Esophagus squamous epithelium (tissue), 5 donors: ENCODE measurements at places on chromosomes 4 and X. TPM values are rescaled to one million over a fixed set of nuclear protein-coding genes. Genes with fewer than 3 reads are reported as not detected.

GRCh38 chr4:94909645-94910044 is 151.9 kb downstream of the BMPR1B start:
- no peaks in the 10 kb centered on the region for H3K27me3 ChIP-seq
- no peak for DNase-seq
- no peak overlapping the region for H3K4me3 ChIP-seq
- H3K4me1 ChIP-seq: no peaks in the 10 kb centered on the region
- H3K36me3 ChIP-seq: no peaks in the 10 kb centered on the region

The MMRN1 gene
- total RNA-seq: 4.4 TPM

- H3K4me1 ChIP-seq: no peaks in the 10 kb centered on the region
- no peak overlapping the region for H3K4me3 ChIP-seq
- no peak overlapping the region for H3K27ac ChIP-seq
- no peaks in the 10 kb centered on the region for H3K27me3 ChIP-seq
- DNase-seq: no peak
Measured at GRCh38 chr4:78568640-78569305, 17.2 kb downstream of the ANXA3 start.

- no peak overlapping the region for H3K27ac ChIP-seq
- no peaks in the 10 kb centered on the region for H3K27me3 ChIP-seq
- no peak for DNase-seq
- H3K4me1 ChIP-seq: peaks cover 21% of the 10 kb centered on the region
- no peak overlapping the region for H3K4me3 ChIP-seq
- no peaks in the 10 kb centered on the region for H3K36me3 ChIP-seq
Measured at GRCh38 chr4:123159479-123159878, 237.1 kb upstream of the NUDT6 start.

GRCh38 chr4:24753519-24753918 is 41.9 kb upstream of the SOD3 start:
- H3K36me3 ChIP-seq: no peaks in the 10 kb centered on the region
- H3K4me3 ChIP-seq: no peak overlapping the region
- H3K27me3 ChIP-seq: no peaks in the 10 kb centered on the region
- DNase-seq: no peak
- no peak overlapping the region for H3K27ac ChIP-seq

DNA sequence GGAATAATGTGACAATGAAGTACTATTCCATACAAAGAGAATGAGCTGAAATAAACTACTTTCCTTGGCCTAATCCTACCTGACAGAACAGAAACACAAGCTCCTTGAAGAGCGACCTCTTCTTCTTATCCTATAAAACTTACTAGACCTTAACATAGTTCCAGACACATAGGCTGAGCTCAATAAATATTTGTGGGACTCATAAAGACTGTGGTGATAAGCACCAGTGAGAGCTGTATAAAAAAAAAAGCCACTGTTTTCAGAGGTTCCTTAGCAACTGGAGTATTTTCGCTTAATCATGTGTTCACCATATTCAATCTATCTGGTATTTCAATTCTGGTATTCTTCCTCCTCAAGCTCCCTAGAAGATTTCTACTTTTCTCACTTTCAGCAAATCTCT is 1129.6 kb downstream of the STPG2 start:
- no peak for DNase-seq
- H3K27me3 ChIP-seq: no peaks in the 10 kb centered on the region
- H3K4me1 ChIP-seq: no peaks in the 10 kb centered on the region
- no peak overlapping the region for H3K4me3 ChIP-seq
- H3K36me3 ChIP-seq: no peaks in the 10 kb centered on the region
- H3K27ac ChIP-seq: no peak overlapping the region

The DAPP1 gene
- total RNA-seq: 73.2 TPM

GRCh38 chr4:11768251-11768972 is 339.7 kb upstream of the HS3ST1 start:
- no peak overlapping the region for H3K4me3 ChIP-seq
- no peaks in the 10 kb centered on the region for H3K27me3 ChIP-seq
- H3K4me1 ChIP-seq: no peaks in the 10 kb centered on the region
- no peak for DNase-seq
- no peak overlapping the region for H3K27ac ChIP-seq

The TACR3 gene
- not detected for total RNA-seq

- no peaks in the 10 kb centered on the region for H3K27me3 ChIP-seq
- DNase-seq: no peak
- no peaks in the 10 kb centered on the region for H3K4me1 ChIP-seq
- no peaks in the 10 kb centered on the region for H3K36me3 ChIP-seq
- H3K27ac ChIP-seq: no peak overlapping the region
Measured at GRCh38 chr4:77617203-77617602, 11.6 kb downstream of the CXCL13 start.

DNA sequence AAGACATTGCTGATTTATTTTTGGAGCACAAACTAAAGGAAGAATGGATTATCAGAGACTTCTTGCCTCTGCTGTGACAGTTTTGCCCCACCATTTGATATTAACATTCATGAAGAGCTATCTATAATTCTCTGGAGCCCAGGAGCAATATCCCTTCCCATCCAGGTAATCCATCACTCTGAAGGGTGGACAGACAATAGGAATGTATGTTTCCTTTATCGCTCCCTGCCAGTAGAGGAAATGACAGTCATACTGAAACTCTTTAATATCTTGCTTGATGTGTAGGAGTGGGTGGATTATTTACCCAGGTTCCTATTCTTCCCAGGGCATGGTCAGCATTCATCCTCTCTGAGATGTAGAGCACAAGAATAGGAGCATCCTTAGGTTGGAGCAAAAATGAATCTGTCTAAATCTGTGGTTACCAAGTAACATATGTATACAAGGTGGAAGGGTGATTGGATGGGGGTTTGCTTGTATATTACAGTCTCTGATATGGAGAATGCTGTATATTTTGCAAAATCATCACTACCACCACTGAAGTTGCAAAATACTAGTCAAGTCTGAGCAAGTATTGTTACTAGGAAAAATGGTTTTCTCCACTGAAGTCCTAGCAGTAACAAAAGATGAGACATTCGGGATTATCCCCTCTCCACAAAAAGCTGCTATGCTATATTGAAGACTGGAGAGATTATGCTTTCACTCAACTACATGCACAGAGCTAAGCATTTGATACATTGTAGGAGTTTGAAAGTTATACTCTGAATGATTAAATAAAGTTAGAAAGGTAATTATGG is 151.6 kb downstream of the CBLL2 start:
- no peak overlapping the region for H3K4me3 ChIP-seq
- H3K27ac ChIP-seq: no peak overlapping the region
- H3K4me1 ChIP-seq: no peaks in the 10 kb centered on the region

DNA sequence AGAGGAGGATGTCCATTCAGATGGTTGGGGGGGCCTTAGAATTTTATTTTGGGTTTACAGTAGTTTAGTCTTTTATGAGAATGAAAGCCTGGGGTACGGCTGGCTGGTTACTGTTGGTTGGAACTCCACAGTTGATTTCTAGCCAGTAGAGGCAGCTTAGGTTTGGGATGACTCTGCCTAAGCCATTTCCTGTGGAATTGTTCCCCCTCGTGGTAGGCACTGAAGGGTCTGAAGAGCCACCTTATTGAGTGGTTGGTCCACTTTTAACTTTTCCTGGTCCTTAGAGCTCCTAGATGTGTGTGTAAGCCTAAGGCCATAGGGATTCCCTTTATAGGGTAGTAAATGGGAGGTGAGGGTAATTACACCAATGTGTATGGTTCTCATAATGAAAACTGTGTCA is 19.7 kb downstream of the SPIN3 start:
- no peak overlapping the region for H3K27ac ChIP-seq
- H3K27me3 ChIP-seq: no peaks in the 10 kb centered on the region
- DNase-seq: no peak

DNA sequence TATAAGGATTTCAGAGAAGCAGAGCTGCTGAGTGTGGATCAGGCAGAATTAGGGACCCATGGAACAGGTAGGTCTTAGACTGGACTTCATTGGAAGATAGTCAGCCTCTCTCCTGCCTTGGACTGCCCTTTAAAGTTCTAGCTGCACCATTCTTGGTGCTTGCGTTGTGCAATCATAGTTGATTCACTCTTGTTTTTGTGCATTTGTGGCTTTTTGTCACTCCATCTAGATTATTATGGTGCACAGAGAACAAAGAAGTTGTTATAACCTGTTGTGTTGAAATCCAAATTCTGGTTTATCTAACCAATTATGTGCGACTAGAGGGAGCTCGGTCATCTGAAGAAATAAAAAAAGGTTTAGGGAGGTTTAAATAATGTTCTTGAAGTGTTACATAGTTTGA is 59.3 kb downstream of the JADE1 start:
- H3K27me3 ChIP-seq: no peaks in the 10 kb centered on the region
- H3K27ac ChIP-seq: no peak overlapping the region
- H3K36me3 ChIP-seq: peaks cover 10% of the 10 kb centered on the region
- DNase-seq: no peak
- no peak overlapping the region for H3K4me3 ChIP-seq
- H3K4me1 ChIP-seq: no peaks in the 10 kb centered on the region

DNA sequence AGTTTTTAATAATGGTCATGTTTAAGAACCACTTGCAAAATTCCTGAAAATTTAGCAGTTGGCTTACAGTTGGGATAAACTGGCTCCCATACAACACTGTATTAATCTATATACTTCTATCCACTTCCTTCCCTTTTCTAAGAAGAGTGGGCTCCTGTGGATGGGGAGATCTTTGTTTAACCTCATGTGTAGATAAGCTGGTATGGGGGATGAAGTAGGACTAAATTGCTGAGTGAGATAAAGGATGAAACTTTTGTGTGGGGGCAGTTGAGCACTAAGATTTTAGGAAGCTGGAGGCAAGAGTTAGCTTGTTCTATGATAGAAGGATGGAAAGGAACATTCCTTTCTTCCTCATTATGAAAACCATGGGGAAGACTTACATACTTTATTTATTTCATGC is 54.6 kb upstream of the ATP8A1 start:
- no peaks in the 10 kb centered on the region for H3K4me1 ChIP-seq
- H3K36me3 ChIP-seq: no peaks in the 10 kb centered on the region
- peaks cover 19% of the 10 kb centered on the region for H3K27me3 ChIP-seq
- H3K4me3 ChIP-seq: no peak overlapping the region

GRCh38 chrX:101550751-101551379 is 518 bp downstream of the ARMCX1 start:
- no peaks in the 10 kb centered on the region for H3K4me1 ChIP-seq
- no peaks in the 10 kb centered on the region for H3K36me3 ChIP-seq
- DNase-seq: no peak
- no peaks in the 10 kb centered on the region for H3K27me3 ChIP-seq
- H3K4me3 ChIP-seq: peak overlapping the region; percentile 27

The TMEM271 gene
- total RNA-seq: not detected

DNA sequence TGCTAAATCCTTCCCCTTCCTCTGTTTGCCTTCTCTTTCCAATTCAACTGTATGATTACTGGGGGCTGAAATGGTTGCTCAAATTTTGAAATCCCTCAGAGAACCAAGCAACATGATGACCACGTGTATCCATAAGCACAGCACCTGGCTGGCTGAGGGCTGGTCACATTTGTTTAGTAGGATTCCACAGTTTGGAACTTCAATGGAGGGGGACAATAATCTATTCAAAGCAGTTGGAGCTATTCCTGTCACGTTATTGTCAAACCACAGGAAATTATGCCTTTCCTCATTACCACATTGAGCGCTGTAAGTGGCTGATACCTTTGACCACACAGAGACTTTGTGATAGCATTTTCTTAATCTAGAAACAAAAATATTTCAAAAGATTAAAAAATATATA is 7.0 kb downstream of the TMSB4X start:
- no peaks in the 10 kb centered on the region for H3K27me3 ChIP-seq
- H3K36me3 ChIP-seq: no peaks in the 10 kb centered on the region
- H3K4me1 ChIP-seq: peaks cover 9% of the 10 kb centered on the region
- DNase-seq: no peak
- peak overlapping the region; percentile 24 for H3K27ac ChIP-seq
- no peak overlapping the region for H3K4me3 ChIP-seq

The ADGRA3 gene
- 20.4 TPM for total RNA-seq

The SMIM10 gene
- 1.1 TPM for total RNA-seq

The ADGRL3 gene
- total RNA-seq: 7.8 TPM

DNA sequence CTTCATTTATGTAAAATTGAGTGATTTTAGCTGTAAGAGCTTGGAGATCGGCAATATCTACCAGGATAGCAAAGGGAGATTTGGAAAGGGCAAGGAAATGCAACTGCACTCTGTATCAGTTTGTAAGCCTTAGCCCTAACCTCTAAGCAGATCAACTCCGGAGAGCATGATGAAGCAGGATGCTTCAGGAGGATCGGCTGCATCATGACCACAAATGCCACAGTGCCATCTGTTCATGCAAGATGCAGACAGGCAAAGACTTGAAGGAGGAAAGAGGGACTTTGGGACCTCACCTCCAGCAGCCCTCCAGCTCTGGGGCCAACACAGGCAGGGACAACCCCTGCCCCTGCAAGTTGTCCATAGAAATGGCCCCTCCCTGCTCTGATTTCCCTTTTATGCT is 377.6 kb upstream of the GATB start:
- DNase-seq: no peak
- H3K27ac ChIP-seq: no peak overlapping the region
- H3K36me3 ChIP-seq: no peaks in the 10 kb centered on the region
- no peaks in the 10 kb centered on the region for H3K27me3 ChIP-seq

The PPP2R3B gene
- total RNA-seq: 23.0 TPM

The HPGDS gene
- not detected for total RNA-seq

DNA sequence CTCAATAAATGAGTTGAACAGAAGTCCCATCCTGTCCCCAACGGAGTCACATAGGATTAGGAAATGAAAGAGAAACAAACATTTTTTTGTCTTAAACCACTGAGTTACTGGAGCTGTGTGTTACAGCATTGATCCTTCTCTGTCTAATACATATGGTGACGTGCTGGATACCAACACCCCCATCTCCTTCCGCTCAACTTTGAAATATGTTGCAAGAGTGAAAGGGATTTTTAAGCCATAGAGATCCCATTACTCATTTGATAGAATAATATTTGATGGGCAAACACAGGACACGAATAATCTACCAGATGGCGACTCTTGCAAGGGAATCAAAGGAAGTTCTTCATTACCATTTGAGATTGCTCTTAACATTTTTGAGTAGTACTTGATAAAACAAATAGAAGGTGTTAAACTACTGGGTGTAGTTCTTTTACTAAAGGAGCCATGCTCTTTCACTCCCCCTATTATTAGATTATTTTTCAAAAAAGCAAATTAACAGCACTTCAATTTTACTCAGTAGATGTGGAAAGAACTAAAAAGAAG is 140.5 kb downstream of the PACRGL start:
- H3K36me3 ChIP-seq: no peaks in the 10 kb centered on the region
- DNase-seq: no peak
- no peak overlapping the region for H3K4me3 ChIP-seq
- no peaks in the 10 kb centered on the region for H3K4me1 ChIP-seq
- H3K27me3 ChIP-seq: no peaks in the 10 kb centered on the region
- H3K27ac ChIP-seq: no peak overlapping the region

- no peaks in the 10 kb centered on the region for H3K4me1 ChIP-seq
- no peak overlapping the region for H3K4me3 ChIP-seq
- H3K27me3 ChIP-seq: no peaks in the 10 kb centered on the region
- H3K27ac ChIP-seq: no peak overlapping the region
- H3K36me3 ChIP-seq: no peaks in the 10 kb centered on the region
Measured at GRCh38 chr4:119151161-119151560, 15.5 kb downstream of the MYOZ2 start.

The GAGE2A gene
- total RNA-seq: not detected

The PPP4R3C gene
- total RNA-seq: not detected

GRCh38 chrX:150087612-150088011 is 149.3 kb upstream of the EOLA2 start:
- no peak overlapping the region for H3K4me3 ChIP-seq
- no peaks in the 10 kb centered on the region for H3K36me3 ChIP-seq
- DNase-seq: no peak
- H3K4me1 ChIP-seq: no peaks in the 10 kb centered on the region

- no peaks in the 10 kb centered on the region for H3K36me3 ChIP-seq
- H3K27me3 ChIP-seq: no peaks in the 10 kb centered on the region
- H3K27ac ChIP-seq: no peak overlapping the region
- no peaks in the 10 kb centered on the region for H3K4me1 ChIP-seq
Measured at GRCh38 chr4:102787096-102787881, 26.5 kb upstream of the MANBA start.
